ENCODE measurements at places on chromosomes 7 and 10. TPM values are rescaled to one million over a fixed set of nuclear protein-coding genes. Genes with fewer than 3 reads are reported as not detected.
A peak's percentile ranks its signal among the peaks of the same experiment; 100 is the strongest.

The C10orf143 gene
- total RNA-seq: 0.91 TPM

The CTNNA3 gene
- not detected for total RNA-seq

The SDK1 gene
- not detected for total RNA-seq

The SPDYE1 gene
- total RNA-seq: not detected

GRCh38 chr7:148153616-148154284 is 436.8 kb upstream of the C7orf33 start:
- DNase-seq: no peak

GRCh38 chr10:98231417-98231816 is 36.6 kb downstream of the LOXL4 start:
- DNase-seq: no peak

DNA sequence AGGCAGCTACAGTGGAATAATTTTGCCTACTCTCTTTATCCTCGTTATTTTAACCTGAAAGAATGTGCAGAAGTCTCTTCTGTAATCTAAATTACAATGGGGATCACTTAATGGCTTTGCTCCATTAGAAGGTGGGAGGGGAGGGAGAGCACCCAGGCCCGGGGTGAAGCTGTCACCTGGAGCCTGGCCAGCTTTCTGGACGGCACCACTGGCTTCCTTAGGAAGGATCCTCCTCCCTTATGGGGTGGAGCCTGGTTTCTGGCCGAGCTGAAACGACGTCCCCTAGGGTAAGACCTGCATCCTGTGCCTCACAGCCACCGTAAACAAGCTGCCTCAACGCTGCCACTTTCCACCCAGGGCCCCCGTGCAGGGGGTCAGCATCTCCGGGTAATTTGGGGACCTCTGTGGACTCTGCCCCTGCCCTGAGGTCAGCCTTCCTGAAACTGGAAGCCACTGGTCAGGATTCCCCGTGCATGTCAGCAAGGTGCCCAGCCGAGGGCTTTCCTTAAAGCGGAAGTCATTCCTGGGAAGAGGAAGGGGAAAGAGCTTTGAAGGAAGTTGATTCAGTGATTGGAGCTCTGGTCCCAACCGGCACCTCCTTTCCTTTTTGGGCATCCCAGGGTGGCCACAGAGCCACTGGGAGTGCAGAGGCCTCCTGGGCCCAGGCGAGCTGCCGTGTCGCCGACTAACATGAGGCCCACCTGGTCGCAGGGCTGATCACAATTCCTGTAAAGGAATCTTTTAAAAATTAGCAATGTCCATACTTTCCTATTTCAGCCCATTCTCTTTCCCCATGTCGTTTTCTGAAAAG is 569.1 kb downstream of the DNAJB6 start:
- DNase-seq: peak; percentile 3

- no peak for DNase-seq
Observed at GRCh38 chr7:109577265-109577664, 1007.6 kb downstream of the DNAJB9 start.

DNA sequence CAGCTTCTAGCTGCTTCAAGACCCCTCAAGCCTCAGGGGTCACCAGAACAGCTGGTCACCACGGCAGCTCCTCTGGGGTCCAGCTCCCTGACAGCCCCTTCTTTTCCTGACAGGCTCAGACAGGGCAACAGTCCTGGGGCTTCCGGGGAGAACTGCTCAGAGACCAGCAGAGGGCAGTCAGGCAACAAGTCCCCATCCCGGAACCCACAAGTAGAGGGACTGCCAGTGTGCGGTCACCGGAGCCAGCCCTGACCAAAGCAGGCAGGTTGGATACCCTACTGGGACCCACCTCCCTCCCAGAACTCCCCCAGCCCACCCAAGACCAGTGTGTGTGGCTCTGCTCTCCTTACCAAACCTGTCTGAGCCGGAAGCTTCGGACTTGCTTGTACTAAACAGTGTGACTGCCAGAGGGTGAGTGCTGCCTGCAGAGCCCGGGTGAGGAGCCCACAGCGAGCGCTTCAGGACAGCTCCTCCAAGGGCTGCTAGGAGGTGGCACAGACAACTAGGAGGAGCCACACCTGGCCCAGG is 40.3 kb downstream of the YKT6 start:
- peak; percentile 88 for DNase-seq

- peak; percentile 53 for DNase-seq
Observed at GRCh38 chr7:25894902-25895791, 256.9 kb upstream of the NFE2L3 start.

DNA sequence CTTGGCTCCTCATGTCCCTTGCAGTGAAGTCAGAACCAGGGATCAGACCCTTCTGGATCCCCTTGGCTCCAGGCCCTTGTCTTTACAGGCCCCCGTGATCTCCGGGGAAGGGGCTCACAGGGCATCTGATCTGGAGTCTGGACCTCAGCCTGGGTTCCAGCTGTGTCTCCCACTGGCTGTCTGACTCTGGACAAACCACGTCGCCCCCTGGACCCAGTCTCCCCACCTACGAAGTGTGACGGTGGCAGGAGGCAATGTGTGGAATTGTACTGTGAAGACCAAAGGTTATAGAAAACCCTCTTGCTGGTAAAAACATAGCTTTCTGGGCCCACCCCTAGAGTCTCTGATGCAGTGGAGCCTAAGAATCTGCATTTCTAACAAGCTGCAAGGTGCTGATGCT is 15.5 kb upstream of the C10orf71 start:
- no peak for DNase-seq

DNA sequence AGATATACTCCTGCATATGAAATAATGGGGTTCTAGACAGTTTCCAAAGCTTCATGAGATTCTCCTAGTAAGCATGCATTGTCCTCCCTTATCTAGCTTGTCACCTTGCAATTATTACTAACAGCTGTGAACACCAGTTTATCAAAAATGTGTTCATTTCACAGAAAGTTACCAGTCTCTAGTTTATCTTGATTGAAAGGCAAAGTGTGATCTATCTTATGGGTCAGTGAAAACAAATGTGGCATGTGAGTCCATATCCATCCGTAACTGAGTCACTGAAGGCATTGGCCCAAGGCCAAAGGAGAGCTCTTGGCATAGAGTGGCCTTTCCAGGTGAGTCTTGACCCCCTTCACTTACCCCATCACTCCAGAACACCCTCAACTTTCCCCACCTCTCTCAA is 53.2 kb downstream of the GSAP start:
- DNase-seq: no peak

All from HT-29 (cell line).